ENCODE measurements at places on chromosomes 4 and X. TPM values are rescaled to one million over a fixed set of nuclear protein-coding genes. Genes with fewer than 3 reads are reported as not detected.

GRCh38 chrX:31130457-31131220 is 58.8 kb upstream of the FTHL17 start:
- DNase-seq = no peak

GPRASP3 gene
- 2.6 TPM for polyA plus RNA-seq

- no peak for DNase-seq
Measured at GRCh38 chr4:98627531-98628257, 30.7 kb downstream of the TSPAN5 start.

DNA sequence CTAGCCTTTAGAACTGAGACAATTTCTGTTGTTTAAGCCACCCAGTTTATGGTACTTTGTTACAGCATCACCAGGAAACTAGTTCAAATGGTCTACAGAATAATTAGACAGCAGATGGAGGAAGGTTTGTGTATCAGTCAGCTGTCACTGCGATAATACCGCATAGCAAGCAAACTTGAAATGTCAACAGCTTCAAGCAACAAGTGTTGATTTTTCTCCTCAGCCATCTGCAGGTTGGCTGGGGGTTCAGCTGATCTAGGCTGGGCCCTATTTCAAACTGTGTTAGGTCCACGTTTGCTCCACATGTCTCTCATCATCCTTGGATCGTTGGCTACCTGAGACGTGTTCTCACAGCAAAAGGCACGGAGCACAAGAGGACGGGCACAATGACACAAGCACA is 19.2 kb upstream of the PHEX start:
- no peak for DNase-seq

Measured in aorta (tissue), 5 donors.